Aorta (tissue), 5 donors: ENCODE measurements at places on chromosomes 4 and X. TPM values are rescaled to one million over a fixed set of nuclear protein-coding genes. Genes with fewer than 3 reads are reported as not detected.

DNA sequence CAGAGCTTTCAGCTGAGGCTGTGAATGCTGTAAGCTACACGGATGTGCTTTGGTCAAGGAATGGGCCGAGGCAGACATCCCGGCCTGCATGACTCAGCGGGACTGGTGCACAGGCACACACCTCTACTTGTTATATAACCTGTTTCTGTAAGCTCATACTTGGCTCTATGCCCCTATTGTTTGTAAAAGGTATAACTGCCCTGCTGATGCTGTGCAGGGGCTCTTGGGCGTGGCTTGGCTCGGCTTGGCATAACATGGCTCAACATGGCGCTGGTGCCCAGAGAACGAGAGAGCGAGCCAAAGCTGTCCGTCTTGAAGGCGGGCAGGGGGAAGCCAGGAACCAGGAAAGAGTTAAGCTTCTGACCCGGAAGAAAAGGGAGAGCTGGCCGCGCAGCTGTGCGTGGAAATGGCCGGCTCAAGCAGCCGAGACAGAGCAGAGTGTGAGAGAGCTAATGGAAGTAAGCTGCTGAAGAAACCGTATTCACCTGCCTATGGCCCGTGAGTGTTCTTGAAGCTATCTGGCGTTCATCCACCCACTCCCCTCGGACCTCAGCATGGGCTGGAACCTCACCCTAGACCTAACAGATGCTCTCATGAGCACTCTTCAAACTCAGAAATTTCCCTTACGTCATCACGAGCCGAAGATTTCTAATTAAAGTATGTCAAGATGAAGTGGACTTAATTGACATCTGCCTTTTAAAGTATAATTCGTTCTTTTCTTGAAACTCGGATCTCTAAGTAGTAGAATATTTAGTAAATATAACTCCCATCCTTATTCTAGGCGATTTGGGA is 286.3 kb upstream of the AGA start:
- H3K27me3 ChIP-seq, result no peaks in the 10 kb centered on the region
- H3K36me3 ChIP-seq, result no peaks in the 10 kb centered on the region
- H3K4me1 ChIP-seq, result no peaks in the 10 kb centered on the region
- no peak overlapping the region for H3K4me3 ChIP-seq
- no peak for DNase-seq
- no peak overlapping the region for H3K27ac ChIP-seq

DNA sequence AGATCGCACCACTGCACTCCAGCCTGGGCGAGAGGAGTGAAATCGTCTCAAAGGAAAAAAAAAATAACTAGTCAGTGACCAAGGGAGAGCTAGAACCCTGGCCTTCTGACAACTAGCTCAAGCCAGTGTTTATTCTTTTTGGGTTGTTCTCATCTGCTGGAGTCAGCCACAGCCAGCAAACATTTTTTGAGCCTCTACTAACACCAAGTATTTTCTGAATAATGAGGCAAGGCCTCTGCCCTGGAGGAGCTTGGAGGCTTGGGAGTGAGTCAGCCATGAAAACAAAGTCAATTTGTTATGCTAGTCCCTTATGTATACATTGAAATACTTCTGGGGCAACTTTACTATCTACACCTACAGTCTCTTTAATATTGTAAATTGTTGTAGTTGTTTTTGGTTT is 46.5 kb downstream of the TMA16 start:
- no peaks in the 10 kb centered on the region for H3K36me3 ChIP-seq
- no peaks in the 10 kb centered on the region for H3K4me1 ChIP-seq
- H3K27me3 ChIP-seq, result no peaks in the 10 kb centered on the region
- no peak for DNase-seq

The CLDN22 gene
- total RNA-seq, result not detected

GRCh38 chr4:91935217-91935616 is 368.5 kb upstream of the GRID2 start:
- no peaks in the 10 kb centered on the region for H3K36me3 ChIP-seq
- no peaks in the 10 kb centered on the region for H3K4me1 ChIP-seq
- no peak overlapping the region for H3K27ac ChIP-seq
- no peak for DNase-seq

- no peaks in the 10 kb centered on the region for H3K4me1 ChIP-seq
- DNase-seq, result no peak
- no peaks in the 10 kb centered on the region for H3K27me3 ChIP-seq
- H3K36me3 ChIP-seq, result no peaks in the 10 kb centered on the region
- H3K27ac ChIP-seq, result no peak overlapping the region
Observed at GRCh38 chr4:115972967-115973366, 859.5 kb upstream of the NDST4 start.

The PITX2 gene
- total RNA-seq, result 1.0 TPM
